ENCODE measurements at places on chromosomes 6 and 20.
A peak's percentile ranks its signal among the peaks of the same experiment; 100 is the strongest.

DNA sequence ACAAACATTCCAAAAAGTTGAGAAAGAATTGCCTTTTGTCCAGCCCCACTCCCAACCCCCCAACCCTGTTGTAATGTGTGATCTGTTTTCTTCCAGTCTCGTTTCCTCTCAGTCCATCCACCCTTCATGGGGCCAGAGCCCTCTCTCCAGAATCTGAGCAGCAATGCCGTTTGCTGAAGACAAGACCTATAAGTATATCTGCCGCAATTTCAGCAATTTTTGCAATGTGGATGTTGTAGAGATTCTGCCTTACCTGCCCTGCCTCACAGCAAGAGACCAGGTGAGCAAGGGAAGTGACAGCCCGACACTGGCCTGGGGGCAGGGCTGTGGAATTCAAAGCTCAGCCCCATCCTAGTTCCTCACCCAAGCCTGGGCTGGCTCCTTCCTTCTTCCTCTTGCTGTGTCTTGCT lies 7.8 kb downstream of the MAVS start:
- no peak for DNase-seq

DNA sequence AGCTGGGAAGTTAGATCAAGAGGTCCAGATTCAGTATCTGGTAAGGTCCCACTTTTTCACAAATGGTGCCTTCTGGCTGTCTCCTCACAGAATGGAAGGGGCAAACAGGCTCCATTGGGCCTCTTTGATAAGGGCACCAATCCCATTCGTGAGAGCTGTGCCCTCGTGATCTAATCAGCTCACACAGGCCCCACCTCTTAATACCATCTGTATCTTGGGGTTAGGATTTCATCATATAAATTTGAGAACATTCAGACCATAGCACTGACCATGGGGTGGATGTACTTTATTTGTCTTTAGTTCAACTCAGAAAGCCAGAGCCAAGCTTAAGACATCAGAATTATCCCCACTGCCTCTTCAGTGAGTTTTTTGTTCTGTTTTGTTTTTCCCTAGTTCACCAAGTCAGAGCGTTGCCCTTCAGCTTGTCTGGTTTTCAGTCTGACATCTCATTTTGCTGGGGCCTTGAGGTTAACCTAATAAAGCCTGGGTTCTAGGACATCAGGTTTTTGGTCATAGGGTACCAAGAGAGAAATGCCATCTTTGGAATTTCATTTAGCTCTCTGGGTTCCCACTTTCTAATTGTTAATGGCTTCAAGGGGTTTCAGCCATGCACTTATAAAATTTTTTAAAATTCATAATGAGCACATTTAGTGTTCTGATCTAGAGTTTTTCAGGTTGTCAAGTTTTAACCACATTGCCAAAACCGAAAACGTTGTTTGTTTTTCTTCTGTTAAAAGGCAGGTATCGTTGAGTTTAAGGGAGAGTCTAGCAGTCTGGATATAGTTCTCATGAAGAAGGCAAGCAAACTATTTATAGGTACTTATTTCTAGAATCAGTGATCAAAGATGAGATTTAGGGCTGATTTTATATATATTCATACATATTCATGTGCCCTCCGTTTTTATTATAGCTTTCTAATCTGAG lies 19.0 kb downstream of the SENP6 start:
- DNase-seq = no peak

- no peak for DNase-seq
These were observed 65.2 kb upstream of the TXNDC5 start for GRCh38 chr6:7975764-7976146.

GRCh38 chr6:122838060-122838780 lies 49.2 kb downstream of the SMPDL3A start:
- no peak for DNase-seq

GRCh38 chr6:157268396-157268795 lies 54.9 kb downstream of the TMEM242 start:
- DNase-seq = no peak

DNA sequence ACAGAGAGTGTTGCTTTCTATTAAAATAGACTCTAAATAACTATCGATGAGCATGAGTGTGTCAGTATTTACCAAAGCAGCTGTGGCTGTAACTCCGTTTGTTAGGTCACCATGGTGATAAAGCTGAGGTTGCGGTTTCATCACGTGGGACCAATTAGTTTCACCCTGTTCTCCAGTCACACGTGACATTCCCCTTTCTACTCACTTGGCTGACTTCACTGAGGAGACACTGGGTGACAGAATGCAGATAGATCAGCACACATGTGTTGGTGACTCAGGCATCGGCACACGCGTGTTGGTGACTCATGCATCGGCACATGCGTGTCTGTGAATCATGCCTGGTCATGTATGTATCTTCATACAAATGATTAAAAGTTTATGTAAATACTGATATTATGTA lies 285.4 kb downstream of the THBS2 start:
- no peak for DNase-seq

DNA sequence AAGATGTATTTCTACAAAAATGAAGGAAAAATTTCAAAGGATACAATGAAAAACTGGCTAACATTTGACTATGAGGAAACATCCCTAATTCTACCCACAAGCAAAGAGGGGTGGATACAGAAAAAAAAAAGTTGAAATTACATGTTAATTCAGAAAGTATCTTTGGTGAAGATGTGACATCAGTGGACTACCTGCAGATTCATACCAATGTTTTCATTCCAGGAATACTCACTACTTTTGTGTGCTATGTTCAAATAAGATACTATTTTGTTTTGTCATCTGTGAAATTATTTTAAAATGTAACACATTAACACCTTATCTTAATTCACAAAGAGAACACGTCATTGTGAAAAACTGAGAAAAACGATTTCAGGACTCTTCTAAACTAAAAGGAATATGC lies 159.3 kb upstream of the SHLD1 start:
- DNase-seq = no peak

DNA sequence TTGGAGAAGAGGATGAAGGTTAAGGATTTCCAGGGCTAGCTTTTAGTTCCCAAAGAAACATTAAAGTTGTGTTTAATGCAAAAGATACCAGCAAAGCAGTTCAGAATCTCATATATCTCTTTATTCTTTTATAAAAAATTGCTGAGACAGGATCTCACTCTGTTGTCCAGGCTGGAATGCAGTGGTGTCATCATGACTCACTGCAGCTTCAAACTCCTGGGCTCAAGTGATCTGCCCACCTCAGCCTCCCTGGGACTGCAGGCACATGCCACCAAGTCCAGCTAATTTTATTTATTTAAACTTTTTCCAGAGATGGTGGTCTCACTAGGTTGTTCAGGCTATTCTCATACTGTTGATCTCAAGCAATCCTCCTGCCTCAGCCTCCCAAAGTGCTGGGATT lies 41.1 kb upstream of the CAP2 start:
- DNase-seq = no peak

DNA sequence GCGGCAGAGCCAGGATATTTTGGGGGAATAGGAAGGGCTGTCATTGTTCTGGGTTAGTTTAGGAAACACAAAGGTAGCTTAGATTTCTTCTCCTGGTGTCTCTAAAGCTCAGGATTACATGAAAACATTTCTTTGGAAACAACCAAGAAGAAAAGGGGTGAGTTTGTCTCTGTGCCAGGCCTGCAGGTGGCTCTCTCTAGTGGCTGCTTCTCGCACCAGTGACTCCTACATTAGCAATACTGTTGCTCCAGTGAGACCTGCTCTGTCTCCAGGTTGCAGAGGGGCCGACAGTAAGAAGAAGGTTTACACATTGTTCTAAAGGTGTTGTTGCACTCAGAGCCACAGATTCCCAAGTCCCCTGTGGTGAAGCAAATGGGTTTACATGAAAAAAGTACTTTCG lies 104.6 kb upstream of the GLP1R start:
- DNase-seq = no peak

- DNase-seq = no peak
These were observed 114.0 kb upstream of the TAB2 start for GRCh38 chr6:149203509-149203908.

DNA sequence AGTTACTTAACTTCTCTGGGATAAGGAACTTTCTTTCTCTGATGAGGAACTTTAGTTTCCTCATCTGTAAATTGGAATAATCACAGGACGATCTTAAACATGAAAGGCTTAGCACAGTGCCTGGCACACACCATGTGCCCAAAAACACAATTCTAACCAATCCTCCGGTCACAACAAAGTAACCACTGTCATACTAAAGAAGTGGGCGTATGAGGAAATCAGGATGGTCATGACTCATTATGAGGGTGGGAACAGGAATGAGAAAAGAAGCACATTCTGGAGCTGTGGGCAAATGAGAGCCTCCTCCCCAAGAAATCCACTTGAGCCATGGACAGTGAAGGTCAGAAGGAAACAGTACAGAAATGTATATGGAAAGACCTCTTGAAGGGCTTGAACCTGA lies 82.9 kb downstream of the LRFN2 start:
- DNase-seq = no peak

DNA sequence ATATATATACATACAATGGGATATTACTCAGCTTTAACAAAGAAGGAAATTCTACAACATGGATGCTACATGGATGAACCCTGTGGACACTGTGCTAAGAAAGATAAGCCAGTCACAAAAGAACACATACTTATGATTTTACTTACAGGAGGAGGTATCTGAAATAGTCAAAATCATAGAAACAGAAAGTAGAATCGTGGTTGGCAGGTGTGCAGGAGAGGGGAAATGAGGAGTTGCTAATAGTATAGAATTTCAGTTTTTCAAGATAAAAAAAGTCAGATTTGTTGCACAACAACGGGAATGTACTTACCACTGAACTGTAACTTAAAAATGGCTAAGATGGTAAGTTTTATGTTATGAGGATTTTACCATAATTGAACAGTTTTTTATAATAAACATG lies 706.3 kb downstream of the TFAP2A start:
- DNase-seq = no peak

DNA sequence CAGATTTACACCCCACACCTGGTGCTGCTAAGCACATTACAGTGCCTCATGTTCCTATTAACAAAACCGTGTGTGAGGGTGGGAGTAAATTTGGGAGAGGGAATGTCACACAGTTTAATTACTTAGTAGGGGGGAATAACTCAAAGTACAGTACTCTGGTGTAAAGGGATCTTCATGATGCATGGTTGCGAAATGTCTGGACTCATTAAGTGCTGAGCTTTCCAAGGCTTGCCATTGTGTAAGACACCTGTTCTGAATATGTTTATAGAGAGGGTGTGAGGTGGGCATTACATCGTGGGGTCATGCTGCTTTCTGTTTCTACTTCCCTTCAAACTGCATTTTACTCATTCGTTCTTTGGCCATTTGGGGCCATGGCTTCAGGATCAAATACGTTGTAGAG lies 181.2 kb downstream of the ADGRG6 start:
- no peak for DNase-seq

DNA sequence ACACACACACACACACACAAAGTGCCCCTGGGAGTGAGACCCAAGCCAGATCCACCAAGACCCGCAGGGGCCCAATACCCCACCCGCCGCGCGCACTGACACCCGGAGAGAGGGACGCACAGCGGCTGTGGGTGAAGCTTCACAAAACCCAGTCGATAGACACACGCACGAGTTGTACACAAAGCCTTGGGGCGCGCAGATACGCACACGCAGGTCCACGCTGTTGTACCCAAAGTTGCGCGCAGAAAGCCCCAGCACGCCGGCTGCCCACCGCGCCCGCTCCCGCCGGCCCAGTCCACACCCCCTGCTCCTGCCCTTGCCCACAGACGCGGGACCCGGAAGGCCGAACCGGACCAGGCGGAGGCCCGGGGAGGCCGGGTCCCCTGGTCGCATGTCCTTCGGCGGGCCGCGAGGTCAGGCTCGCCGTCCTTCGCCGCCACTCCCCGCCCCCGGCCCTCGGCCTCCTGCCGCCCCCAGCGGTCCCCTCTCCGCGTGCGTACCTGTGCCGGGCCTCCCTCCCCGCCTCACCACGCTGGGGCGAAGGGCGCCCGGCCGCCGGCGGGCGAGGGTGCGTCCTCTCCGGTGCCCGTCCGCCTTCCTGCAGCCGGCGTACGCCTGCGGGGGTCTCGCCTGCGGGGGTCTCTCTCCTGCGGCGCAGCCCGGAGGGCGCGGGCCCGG lies at the start of gene TMEM74B:
TSS of gene TMEM74B (minus strand) at position 344 of the 678 bp plus-strand sequence. CDS start 1,180 bp downstream, outside the sequence.
- DNase-seq = no peak

GRCh38 chr6:23851522-23851921 lies 274.5 kb upstream of the NRSN1 start:
- no peak for DNase-seq

DNA sequence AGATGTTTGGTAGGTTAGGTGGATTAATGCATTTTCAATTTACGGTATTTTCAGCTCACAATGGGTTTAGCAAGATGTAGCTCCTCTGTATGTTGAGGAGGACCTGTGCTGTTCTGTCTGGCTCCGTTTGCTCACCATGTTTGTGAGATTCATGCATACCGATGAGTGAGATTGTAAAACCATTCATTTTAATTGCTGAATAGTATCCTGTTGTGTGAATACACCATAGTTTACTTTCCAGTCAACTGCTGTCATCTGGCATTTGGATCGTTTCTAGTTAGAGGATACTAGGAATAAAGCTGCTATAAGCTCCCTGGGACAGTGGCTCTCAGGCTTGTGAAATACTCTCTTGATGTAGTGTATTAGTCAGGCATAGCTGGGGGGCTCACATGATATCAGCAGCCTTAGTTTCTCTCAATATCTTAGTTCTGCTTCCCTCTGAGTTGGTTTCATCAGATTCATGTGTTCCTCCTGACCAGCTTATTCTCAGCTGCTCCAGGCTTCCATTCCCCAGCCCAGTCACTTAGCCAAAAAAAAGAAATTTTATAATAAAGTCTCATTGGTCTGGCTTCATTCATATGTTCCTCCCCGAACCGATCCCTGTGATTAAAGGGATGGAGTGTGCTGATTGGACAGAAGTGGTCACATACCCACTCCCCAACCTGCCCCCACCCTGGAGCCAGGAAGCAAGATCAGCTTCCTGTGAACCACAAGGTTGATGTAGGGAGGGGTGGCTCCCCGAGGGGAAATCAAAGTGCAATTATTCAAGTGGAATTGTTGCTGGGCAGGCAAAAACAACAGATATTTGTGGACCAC lies 10.9 kb upstream of the B4GALT5 start:
- DNase-seq = no peak

DNA sequence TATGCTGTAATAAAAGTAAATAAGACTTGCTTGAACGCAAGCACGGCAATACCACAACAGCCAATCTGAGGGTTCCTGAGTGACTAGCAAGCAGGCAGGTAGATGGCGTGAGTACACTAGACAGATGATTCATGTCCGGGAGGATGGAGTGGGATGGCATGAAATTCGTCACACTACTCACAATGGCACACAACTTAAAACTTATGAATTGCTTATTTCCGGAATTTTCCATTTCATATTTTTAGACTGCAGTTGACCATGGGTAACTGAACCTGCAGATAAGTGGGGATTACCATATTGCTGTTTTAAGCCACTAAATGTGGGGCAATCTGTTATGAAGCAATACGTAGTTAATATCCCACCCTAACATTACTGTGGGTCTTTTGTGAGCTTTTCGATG lies 93.6 kb upstream of the NFATC2 start:
- DNase-seq = no peak

GRCh38 chr6:25384967-25385366 lies 105.8 kb downstream of the CARMIL1 start:
- DNase-seq = no peak

- peak; percentile 37 for DNase-seq
These were observed 19.6 kb downstream of the RTN4IP1 start for GRCh38 chr6:106609699-106610098.

- DNase-seq = no peak
These were observed 39.4 kb upstream of the EEF1A1 start for GRCh38 chr6:73560182-73560732.

- DNase-seq = no peak
These were observed 62.3 kb upstream of the SNX9 start for GRCh38 chr6:157760589-157761330.
